Activated CD8-positive, alpha-beta memory T cell treated with anti-CD3 and anti-CD28 coated beads for 48 hours (primary cell): ENCODE measurements at places on chromosomes 16 and 17.

- no peak for DNase-seq
Observed at GRCh38 chr17:80890921-80891396, 100.7 kb upstream of the CHMP6 start.

GRCh38 chr16:76360404-76360803, 83.2 kb downstream of the CNTNAP4 start:
- DNase-seq: no peak

- DNase-seq: no peak
Observed at GRCh38 chr17:2155573-2155972, 100.7 kb downstream of the HIC1 start.

- no peak for DNase-seq
Observed at GRCh38 chr16:67209565-67209964, 10.6 kb downstream of the ELMO3 start.

DNA sequence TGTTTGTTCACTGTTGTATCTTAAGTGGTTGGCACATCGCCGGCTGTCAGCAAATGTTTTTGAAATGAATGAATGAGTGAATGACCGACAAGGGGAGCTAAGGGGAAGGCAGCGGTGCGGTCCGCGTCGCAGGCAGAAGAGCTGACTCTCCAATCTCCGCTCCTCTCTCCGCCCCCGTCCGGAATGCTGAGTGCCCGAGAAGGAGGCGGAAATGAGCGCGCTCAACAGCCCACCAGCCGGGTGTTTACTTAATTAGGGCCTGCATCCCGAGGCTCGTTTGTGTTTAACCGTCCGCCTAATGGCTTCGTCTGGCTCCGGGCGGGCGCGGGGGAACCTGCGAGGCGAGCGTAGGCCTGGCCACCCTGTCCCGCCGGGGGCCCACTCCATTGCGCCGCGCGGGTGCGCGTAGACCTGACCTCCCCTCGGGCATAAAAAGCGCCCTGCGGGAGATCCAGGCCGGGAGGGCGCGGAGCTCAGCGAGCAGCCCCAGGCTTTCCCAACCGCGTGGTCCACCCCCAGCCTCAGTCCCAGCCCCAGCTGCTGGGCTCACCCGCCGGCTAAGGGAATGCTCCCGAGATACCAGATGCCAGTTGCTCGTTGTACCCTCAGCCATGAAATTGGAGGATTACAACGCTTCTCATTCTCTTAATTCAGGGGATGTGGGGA, 2.5 kb upstream of the CDH3 start:
- DNase-seq: no peak

GRCh38 chr17:39629494-39629880, 2.7 kb downstream of the PPP1R1B start:
- no peak for DNase-seq

GRCh38 chr17:66975614-66976378, 11.3 kb downstream of the CACNG4 start:
- DNase-seq: no peak

DNA sequence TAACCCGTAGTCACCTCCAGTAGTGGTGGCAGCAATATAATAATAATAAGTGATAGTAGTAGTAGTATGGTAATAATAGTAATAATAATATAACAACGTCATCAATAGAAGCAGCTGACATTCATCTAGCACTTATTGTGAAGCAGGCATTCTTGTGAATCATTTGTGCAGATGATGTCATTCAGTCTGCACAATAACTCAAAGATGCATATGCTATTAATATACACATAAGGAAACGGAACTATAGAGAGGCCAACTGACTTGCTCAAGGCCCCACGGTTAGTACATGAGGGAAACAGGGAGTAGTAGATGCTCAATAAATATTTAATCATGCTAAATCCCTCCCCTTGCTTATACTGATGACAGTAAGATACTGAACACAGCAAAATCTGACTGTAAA, 35.4 kb upstream of the GAN start:
- no peak for DNase-seq

DNA sequence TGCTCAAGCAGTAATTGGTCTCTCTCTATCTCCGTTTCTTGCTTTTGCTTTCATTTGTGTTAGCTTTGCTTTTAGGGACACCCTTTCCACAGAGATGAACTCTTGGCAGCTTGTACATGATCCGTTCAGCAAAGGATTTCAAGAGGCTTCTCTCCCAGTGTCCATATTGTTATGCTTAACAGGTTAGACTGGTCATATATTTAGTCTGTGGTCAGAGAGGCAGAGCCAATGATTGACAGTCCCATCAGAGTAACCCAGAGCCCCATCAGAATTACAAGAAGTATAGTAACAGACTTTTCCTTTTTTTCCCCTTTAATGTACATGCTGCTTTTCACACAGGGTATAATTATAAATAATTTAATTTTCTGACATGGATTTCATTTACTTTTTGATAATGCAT, 34.4 kb downstream of the GDPD1 start:
- no peak for DNase-seq

DNA sequence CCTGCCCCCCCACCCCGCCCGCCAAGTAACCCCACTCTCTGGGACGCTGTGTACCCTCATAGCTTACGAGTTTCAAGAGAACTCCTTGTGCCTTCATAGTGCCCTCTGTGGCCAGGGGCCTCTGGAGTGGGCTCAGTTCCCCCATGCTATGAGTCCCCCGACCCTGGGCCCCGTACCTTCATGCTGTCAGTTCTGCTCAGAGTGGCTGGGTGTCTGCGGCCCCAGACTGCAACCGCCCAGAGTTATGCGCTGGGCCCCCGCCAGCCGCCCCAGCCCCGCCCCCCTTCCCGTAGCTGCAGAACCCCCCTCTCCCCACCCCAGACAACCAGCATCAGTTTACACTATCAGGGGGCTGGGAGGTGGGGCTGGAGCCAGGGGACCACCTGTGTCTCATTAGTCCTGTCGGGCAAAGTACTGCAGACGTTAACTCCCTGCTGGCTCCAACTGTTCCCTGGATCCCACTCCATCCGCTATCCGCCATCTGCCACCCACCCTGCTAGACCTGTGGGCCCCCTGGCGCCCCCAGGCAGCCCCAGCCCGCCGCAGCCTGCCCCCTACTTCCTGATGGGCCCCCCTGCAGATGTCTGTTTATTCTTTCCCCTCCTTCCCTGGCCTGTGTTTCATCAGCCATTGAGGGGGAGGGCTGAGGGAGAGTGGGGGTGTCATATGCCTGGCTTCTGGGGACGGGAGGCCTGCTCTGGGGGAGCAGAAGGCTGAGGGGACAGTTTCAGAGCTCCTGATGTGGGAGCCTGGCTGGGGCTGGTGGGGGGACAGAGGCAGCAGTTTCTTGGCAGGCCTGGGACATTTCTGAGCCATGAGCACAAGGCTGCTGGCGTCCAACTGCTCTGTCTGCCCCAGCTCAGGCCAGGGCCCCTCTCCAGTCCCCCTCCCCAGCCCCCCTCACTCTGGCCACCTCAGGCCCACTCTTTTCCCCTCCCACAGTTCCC, at the start of gene MFAP4:
TSS of gene MFAP4 (minus strand) at position 217 of the 947 bp plus-strand sequence. CDS start at position 182, 35 bp downstream.
- no peak for DNase-seq

GRCh38 chr17:50397111-50397918, at the start of gene LRRC59:
LRRC59 (minus strand) TSS chr17:50397523; CDS start chr17:50397317, 206 bp downstream.
- DNase-seq: peak; percentile 81

DNA sequence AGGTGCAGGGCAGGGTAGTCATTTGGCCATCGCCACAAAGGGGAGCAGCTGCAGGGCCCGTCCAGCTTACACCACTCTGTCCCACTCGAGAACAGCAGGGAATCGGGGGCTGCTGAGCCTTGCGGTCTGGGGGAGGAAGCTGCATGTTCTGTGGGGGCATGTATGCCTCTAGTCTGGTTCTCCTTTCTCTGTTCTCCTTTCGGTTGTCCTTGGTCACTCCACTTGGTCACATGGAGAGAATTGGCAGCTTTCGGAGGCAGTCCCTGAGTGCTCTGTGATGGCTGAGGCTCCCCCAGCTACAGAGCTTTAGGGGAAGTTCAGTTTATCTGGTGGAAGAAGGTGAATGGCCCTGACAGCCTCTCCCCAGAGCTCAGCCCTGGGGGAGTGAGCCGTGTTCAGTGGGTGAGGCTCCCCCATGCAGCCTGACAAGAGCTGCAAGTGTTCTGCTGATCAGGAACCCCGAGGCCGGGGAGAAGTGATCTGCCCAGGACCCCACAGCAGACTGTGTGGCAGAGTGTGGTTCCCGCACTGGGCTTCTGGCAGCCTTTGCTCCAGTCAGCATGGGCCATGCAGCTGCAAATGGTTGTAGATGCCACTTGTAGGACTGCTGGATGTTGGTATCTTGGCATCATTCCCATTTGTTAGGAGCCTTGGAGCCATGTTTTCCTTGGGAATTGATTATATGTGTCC, 22.3 kb upstream of the SMPD3 start:
- DNase-seq: no peak

DNA sequence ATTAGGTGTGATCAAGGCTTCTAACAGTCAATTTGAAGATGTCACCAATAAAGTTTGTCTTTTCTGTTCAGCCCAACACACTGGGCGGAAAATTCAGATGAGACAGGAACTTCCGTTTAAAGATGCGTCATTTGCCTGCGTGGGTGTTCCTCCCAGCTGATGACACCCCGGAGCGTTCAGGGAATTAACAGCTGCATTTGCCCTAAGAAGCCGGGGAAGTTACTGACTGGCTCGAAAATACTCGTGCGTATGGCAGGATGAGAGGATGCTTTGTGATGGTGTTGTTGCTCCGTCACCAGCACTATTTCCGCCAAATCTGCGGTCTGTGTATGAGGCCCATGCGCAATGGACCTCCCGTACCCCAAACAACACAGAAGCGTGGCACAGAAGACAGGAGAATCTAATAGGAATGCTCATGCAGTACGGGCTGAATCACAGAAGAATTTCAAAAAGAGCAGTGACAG, 11.9 kb upstream of the PVALEF start:
- no peak for DNase-seq

GRCh38 chr17:38667099-38667786, 7.5 kb downstream of the EPOP start:
- no peak for DNase-seq

DNA sequence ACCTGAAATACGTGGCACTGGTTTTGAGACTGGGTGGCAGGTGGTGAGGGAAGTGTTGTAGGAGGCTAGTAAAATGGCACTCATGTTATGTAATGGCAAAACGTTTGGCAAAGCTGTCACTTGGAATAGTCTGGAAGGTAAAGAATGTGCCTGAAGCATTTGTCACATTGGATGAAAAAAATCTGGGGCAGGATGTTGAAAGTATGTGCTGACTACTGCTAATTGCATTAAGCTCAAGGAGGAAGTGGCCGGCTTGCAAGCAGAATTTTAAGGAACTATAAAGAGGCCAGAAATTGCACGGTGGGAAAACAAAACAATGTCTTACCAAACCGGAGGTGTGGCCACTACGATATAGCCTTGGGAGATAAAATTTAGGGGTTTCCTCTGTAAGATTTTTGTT, 26.6 kb upstream of the NLRP1 start:
- DNase-seq: no peak

- no peak for DNase-seq
Observed at GRCh38 chr16:87279094-87279658, 38.0 kb downstream of the C16orf95 start.

DNA sequence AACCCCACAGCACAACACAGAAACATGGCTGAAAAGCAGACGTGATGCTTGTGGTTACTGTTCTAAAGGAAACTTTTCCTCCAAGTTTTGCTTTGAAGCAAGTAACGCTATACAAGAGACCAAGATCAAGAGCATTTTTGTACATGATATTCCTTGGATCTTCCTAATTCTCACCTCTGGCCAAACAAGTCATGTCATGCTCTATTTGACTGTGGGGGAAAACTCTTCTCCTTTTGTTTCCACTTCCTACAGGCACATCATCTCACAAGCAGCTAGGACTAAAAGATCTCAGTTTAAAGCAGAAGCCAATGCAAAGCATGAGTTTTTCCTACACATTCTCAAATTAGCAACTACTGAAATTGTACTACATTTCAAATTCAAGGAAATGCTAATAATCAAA, 50.7 kb downstream of the CFDP1 start:
- DNase-seq: no peak

DNA sequence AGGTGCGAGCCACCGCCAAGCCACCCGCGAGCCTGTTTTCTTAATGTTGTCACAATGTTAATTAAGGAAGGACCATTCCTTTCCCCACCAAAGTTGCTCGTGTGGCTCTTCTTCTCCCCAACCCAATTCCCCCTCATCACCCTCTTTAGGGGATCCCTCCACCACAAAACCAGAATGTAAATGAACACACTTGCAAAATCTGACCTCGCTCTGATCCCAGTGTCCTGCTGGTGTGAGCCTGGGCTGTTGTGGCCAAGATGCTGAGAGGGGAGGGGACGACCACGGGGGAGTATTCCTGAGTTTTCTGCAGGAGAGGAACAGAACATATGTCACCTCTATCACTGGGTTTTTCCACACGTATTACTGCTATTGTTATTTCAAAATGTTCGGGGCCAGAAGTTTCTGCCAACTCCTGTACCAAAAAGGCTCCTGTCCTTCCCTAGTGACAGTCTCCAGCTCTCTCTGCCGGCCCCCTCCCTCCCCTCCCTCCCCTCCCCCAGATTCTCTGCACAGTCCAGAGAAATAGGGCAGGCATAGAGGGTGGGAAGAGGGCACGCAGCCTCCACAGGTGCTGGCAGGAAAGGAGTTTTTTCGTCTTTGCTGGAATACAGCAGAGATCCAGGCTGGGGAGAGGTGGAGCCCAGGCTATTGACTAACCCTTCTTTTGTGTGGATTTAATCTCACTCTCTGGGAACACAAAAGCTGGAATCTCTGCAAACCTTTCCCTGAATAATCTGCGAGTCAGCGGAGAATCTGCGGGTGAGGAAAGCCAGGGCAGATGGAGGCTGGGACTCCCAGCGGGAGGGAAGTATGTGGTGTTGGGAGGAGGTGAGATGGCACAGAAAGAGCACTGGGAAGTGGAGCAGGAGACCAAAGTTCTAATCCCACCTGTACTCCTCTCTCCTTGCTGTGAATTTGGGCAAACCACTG, 4.5 kb upstream of the CA4 start:
- DNase-seq: no peak

DNA sequence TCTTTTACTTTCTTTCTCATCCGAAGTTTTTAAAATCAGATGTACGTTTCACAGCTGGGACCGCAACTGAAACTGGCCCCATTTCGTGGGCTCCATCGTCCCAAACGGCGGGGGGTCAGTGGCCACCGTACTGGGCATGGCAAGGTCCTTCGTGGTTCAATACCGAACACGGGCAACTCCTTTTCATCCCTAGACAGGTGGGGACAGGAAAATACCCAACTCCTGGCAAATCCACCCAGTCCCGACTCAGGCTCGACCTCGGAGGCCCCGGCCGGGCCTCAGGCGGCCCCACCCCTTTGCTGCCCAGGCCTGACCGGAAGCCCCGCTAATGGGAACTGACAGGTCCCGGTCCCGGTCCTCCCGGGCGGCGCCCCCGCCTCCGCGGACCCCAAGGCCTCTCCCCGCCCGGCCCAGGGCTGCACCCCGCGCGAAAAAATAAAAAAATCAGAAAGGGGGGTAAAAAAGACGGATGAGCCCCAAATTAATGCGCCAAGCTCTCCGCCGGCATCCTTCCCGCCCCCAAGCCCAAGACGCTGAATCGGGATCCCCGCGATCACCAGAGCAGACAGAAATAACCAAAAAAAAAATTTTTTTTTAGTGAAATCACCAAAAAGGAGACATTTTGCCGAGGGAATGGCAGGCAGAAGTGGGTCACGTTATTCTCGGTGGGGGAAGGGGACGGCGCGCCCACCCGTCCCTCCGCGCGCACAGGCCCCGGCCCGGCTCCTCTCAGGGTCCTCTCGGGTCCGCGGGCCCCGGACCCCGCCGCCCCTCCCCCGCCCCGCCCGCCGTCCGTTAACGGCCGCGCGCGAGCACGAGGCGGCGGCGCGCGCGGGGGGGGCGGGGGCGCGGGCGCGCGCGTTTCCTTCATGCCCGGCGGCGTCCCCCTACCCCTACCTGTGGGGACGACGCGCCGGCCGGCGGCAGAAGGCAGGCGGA, 562 bp downstream of the ZC3H7A start:
- DNase-seq: no peak
